NCI-H526 treated with DMSO at 0.1 percent for 48 hours (cell line): ENCODE measurements at places on chromosomes 2 and 18.

DNA sequence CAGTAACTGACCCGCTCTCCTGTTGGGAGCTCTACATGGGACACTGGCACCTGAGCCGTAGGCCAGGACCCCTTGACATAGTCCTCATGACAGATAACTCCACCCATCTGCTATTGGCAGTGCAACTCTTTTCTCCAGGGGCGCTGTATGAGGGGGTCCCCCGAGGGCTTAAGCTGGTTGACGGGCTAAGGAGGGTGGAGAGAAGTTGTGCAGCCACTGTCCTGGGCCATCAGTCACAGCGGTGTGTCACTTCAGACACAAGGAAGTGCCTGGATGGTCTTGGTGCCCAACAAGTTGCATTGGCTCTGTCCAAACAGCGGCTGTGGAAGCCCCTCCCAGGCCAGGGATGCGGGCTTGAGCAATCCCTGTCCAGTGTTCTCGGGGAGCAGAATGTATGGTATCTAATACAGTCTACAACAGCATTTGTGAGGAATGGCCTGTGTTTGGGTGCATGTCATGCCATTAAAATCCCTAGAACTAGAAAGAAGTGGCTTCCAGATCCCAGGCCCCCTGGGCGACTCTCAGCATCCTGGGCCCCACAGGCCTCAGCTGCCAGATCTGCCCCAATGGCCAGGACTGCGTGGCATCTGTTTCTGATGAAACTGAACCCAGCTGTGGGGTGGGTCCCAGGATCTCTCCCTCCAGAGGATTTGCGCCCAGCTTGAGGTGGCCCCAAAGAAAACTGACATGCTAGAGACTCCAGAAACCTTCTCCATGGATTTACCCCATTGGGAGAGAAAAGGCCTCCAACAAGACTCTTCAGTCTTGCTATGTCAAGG is 23.3 kb downstream of the TTC32 start:
- no peak for DNase-seq

- DNase-seq: no peak
These were observed 110.7 kb downstream of the TRIM43 start for GRCh38 chr2:95702471-95702870.

DNA sequence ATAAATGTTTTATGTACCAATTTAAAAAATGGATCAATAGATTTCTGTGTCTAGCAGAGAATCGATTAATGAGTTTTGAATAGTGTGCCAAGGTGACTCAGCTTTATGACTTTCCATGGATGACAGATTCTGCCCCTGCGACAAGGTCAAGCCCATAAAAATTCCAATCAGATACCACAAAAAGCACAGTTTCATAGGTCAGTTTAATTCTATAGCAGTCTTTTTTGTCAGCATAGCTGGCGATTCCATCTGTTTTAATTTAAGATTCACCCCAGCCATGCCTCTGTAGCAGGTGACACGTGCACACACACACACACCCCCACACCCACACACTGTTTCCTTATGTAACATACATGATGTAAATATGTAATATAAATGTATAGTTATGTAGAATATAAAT is 28.9 kb downstream of the RAB31 start:
- no peak for DNase-seq

DNA sequence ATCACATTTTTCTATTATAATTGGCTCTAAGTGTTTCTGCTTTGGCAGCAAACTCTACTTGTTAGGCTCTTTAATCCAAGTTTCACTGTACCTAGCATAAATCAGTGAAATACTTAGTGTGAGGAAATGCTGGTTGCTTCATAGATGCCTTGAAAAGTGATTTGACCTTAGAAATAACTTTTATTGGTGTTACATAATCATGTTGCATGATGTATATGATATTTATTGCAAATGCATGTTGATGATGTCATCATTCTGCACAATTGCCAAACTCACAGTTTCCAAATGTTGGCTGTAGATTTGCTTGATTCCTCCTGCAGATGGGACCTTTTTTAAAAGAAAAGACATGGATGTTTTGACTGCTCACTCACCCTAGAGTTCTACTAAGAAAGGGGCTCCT is 137.6 kb upstream of the BCL2L11 start:
- DNase-seq: no peak

- DNase-seq: no peak
These were observed 109.4 kb upstream of the SERTAD2 start for GRCh38 chr2:64763126-64763525.

GRCh38 chr2:46825231-46825938 is 90.2 kb downstream of the MCFD2 start:
- no peak for DNase-seq

DNA sequence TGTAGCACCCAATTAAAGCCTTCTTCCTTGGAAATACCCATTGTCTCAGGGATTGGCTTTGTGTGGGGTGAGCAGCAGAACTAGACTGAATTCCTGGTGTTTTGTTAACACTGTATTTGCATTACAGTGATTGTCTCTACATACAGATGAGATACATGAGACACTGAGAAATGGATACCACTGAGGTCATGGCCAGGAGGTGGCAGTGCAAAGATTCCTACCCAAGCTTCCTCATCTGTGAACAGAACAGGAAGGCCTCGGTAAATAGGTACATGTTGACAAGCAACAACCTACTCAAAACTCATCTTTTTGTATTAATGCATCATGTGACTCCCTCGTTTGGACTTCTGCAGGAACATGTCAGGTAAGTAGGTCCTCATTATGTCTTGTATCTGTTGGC is 445.8 kb upstream of the RGPD4 start:
- no peak for DNase-seq

DNA sequence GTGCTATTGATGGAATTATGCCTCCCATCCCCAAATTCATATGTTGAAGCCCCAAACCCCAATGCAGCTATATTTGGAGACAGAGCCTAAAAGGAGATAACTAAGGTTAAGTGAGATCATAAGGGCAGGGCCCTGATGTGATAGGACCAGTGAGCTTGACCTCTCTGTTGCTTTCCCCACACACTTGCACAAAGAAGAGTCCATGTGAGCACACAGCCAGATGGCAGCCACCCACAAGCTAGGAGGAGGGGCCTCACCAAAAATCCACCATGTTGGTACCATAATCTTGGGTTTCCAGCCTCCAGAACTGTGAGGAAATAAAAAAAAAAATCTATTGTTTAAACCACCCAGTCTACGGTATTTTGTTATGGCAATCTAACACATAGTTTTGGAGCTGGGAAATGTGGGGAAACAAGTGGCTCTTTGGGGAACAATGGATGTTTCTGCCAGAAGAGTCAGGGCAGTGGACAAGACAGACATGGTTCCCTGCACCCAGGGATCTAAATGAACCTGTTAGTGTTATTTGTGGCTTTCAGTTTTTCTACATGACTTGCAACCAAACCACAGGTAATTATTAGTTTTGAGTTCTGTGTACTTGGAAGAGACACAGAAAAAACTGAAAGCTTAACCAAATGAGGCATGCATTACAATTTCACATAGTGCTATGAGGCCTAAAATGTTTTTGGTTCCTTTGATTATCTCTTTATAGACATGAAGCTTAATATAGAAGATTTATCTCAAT is 259.1 kb downstream of the LTBP1 start:
- DNase-seq: no peak

- no peak for DNase-seq
These were observed 23.1 kb upstream of the COPS8 start for GRCh38 chr2:237062585-237062984.

DNA sequence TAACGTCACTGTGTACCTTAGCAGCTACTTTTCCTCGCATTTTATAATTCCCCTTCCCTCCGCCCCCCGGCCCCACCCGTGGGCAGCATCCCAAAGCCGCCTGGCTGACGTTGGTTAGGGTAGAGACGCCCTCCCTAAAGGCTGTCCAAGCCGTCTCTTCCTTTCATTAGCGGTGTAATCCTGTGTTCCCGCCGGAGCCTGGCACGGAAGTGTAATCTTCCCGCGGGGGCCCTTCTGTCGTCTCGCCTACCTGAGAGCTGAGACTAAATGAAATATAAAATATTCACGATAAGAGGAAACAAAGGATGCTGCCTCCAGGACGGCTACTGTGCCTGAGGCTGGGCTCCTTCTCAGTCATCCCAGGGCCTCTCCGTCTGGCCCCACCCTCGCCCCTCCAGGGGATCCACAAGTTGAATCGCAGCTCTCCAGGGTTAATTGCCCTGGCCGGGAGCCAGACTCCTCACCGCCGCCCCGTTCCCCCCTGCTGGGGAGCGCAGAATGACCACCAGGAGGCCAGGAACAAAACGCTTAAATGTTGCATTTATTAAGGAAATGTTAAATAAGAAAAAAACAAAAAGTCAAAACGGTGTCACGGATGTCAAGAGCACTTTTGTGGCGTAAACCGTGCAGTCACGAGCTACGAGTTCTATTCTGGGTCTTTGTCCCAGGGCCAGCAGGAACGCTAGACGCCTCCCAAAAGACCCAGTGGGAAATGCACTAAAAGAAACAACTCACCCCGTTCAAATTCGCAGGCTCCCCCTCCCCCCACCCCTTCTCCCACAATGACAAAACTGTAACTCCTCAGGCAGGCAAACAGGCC is 1.5 kb downstream of the RPRM start:
- DNase-seq: no peak

- no peak for DNase-seq
These were observed 155.8 kb downstream of the ZNF516 start for GRCh38 chr18:76339246-76339620.

- DNase-seq: no peak
These were observed 342.9 kb downstream of the INSIG2 start for GRCh38 chr2:118431165-118431517.

- no peak for DNase-seq
These were observed 438.2 kb downstream of the SLC4A3 start for GRCh38 chr2:220065581-220065980.

DNA sequence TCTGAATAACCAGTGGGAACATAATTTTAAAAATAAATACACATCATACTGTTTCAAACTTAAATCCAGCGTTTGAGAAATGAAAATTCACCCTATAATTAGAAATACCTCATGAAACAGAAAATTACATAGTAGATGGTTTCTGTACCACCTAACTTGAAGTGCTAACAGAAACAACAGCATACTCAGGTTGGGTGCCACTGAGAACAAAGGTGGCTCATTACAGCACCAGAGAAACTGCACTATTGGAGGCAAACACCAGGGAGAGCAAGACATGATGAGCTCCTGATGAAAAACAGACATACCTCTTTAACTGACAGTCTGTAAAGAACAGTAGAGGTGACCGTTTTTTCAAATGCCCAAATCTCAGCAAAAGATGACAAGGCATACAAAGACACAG is 12.6 kb downstream of the SULT1C4 start:
- no peak for DNase-seq

- DNase-seq: no peak
These were observed 8.3 kb downstream of the ZDBF2 start for GRCh38 chr2:206282746-206283145.

DNA sequence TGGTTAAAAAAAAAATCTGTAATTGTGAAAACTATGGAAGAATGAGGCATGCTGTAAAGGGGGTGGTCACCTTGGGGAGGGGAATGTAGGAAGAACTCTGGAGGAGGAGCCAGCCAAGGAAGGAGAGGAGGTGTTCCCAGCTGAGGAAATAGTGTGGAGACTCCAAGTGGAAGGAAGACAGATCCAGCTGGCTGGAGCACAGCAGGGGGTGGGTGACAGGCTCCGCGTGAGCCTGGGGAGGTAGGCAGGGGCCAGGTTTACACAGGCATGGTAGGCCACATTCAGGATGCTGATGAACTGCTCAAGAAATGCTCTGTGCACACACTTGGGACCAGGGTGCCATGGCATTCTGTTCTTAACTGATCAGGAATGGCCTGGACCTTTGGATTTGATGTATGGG is 16.8 kb downstream of the AFF3 start:
- DNase-seq: no peak

DNA sequence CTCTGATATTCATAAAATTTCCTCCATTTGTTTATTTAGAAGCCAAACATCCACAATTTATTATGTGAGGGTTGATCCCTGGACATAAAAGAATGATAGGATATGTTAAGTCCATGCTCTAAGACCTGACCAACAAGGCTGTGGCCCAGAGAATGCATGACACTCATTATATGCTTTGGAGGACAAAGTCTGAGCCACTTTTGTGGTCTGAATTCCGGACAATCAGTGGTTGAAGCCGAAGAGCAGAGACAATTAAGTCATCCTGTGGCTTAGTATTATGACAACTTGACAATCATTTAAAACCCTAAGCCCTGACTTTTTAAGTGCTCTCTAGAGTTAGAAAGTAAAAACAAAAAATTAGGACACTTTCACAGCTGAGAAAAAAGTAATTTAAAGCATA is 483.3 kb downstream of the PLCL1 start:
- no peak for DNase-seq
